HFF-Myc (cell line): ENCODE measurements at places on chromosomes 3 and 15.

DNA sequence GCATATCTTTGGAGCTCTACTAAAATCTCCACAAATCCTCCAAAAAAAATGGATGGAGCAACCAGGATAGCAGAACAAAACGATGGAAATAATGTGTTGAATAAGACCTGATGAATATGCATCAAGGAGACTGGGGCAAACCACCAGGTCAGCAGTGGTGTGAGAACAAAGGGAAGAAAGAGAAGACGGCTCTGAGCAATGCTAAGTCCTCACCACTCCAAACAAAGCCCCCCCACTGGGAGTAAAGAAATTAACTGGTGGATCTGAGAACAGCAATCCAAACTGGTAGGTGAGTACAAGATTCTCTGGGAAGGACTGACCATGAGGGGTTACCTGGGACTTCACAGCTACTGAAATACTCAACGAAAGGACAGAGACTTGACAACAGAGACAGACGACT is 977.3 kb downstream of the TBL1XR1 start:
- no peak for DNase-seq

DNA sequence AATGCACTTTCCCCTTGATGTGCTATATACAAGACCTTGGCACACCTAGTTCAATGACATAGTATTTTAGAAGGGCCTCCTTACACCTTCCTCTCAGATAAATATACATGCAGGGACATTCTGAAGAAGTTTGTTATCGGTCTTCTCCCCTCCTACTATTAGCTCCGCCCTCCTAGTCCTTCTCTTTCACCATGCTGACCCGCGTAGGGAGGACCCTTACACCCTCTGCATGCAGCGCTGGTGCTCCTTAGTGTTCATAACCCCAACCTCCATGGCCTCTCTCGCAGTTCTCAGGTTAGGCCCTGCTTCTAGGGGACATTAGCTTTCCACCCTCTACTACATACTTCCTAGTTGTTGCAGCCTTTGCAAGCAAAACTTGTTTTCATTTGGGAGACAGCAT is 146.4 kb downstream of the PGPEP1L start:
- DNase-seq = no peak

GRCh38 chr3:3089017-3089416 is 21.2 kb downstream of the IL5RA start:
- no peak for DNase-seq

DNA sequence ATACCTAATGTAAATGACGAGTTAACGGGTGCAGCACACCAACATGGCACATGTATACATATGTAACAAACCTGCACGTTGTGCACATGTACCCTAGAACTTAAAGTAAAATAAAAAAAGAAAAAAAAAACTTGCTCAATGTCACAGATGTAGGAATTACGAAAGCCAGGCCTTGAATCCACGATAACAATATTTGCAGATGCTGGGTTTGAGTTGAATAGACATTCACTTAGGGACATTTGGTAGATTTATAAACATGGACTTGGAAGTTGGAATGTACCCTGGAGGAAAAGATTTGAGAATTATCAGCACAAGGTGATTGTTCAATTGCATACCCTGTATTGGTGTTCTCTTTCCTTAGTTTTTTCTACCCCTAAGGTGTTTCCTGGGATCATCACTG is 260.2 kb upstream of the PEX5L start:
- DNase-seq = no peak

DNA sequence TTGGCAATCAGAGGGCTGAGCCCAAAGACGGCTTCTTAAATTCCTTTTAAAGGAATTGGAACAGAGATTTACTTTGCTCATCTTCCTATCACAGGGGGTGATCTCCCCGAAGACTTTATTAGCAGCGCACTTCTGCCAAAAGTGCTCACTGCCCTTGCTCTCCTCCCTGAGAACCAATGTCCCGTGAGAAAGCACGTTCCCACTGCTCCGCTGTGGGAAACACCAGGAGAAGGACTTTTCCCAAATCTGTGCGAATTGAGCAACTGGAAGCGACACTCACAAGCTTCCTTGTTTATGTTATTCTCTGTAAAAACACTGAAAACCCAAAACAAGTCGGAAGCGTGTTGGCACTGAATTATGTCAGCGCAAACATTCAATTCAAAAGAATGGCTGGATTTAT is 670.8 kb upstream of the NR2F2 start:
- DNase-seq = no peak

GRCh38 chr3:193211173-193211572 is 29.8 kb upstream of the PLAAT1 start:
- no peak for DNase-seq

DNA sequence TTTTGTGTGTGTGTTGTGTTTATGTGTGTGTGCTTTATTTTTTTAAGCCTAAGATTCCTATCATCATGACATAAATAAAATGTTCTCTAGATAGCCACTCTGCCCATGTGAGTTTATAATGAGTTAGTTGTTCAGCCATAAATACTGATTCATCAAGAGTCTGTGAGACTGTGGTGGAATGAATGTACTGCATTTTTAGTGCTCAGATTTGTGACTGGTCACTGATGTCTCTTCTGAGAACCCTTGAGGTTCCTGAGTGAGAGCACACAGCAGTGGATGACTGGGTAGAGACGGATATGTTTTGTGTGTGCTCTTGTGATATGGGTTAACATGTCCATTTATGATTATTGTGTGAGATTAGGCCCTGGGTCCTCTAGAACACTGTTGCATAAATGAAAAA is 51.2 kb downstream of the SETD5 start:
- no peak for DNase-seq

DNA sequence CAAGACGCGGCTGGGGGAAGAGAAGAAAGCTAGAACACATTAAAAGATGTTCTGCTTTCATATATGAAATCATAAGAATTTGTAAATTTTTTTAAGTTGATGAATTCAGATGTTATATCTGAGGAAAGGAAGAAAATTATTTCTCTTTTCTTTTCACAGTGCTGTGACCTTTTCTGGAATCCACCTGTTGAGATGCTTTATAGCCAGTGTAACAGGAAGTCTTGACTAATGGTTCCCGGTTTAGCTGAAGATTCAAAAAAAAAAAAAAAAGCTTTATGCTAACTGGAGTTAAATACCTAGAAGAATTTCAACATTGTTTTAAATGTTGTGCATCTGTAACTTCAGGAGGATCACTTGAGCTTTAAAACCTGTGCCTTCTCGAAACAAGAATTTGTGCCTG is 9.9 kb downstream of the GTPBP8 start:
- DNase-seq = no peak

DNA sequence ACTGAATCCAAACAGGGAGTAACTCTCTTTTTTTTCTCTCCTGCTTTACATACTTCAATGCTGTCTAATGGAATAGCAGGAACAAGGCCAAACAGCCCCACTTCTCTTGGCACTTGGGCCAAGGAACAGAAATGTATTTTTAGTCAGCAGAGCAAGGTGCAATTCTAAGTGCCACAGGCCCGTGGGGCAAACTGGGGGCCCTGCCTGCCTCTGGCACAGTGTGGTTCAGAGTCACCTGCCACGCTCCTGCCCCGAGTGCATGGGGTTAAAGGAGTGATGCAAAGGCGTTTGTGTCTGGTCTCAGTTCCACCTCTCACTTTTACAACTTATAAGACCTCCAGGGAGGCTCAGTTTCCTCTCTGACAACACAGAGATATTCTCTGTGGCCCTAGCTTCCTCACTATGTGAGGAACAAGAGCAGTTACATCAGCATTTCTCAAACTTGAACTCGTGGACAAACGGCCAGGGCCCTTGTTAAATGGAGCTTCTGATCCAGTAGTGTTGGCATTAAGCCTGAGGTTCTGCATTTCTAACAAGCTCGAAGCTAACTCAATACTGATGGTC is 51.3 kb downstream of the LRIG1 start:
- DNase-seq = no peak

- no peak for DNase-seq
Measured at GRCh38 chr3:172915911-172916514, 165.5 kb downstream of the ECT2 start.

DNA sequence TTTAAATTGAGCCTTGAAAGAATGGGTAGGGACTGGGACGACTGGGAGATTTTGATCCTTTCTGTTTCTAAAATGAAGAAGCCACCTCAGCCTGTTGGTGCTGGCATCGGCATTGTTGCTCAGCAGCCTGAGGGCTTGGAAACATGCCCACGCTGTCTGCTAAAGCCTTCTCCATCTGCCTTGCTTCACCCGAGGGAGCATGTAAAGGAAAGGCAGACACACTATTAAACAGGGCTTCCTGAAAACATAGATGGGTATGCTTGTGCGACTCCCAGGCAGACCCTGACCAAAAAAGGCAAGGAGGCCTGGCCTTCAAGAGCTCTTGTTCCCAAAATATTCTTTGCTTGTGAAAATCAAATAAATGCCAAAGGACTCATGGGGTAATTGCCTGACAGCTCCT is 84.2 kb upstream of the SLC4A7 start:
- peak; percentile 50 for DNase-seq

DNA sequence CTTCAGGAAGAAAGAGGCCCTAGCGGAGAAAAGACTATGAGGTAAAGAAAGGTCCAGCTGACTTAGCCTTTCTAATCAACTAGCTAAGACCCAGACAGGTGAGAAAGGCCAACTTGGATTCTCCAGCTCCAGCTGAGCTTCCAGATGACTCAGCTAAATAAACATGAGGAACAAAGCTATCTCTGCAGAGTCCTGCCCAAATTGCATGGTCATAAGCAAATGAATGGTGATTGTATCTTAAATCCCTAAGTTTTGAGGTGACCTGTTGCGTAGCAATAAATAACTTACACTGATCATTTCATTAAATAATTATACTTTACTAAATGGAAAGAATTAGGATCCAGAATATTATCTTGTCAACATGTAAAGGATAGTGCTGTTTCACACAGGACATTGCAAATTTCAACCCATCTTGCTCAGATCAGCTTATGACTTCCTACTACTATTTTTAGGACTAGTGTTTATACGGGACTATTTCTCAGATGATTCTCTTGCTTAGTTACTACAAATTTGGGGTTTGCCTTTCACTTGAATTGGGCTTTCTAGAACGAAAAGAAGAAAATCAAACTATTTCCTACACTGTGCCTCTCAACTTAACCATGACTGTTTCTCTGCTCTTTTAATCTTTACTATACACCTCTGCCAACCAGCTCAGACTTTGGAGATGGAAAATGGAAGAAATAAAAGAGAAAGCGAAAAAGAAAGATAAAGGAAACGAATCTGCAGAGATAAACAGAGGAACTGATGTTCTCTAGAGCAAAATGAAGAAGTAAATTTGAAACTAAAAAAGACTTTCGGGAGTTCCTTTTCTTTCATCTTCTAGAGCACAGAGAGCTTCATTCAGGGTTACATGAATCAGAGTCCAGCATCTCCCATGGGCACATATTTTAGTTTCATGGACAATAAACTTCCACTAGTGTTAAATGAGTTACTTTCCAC is 6.6 kb upstream of the ADGRG7 start:
- no peak for DNase-seq

- DNase-seq = no peak
Measured at GRCh38 chr15:58999694-59000093, 12.2 kb downstream of the RNF111 start.

DNA sequence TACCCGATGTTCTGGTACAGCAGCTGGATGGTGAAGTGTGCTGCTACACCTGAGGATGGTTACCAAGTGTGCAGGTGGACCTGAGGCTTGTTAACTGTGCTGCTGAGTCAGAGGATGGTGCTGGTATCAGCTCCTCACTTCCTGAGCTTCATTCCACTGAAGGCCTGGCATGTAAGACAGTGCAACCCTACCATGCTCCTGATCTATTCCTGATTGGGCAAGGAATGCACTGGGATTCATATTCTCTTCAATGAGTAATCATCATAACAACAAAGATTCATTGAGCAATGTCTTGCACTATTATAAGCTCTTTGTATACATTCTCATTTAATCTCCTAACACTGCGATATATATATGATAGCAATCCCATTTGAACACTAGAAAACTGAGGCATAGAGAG is 62.9 kb upstream of the THSD4 start:
- no peak for DNase-seq

- no peak for DNase-seq
Measured at GRCh38 chr3:196111939-196112386, 30.1 kb upstream of the TFRC start.

GRCh38 chr3:133490468-133491351 is 82.8 kb upstream of the CDV3 start:
- DNase-seq = no peak

- DNase-seq = no peak
Measured at GRCh38 chr3:45119376-45119775, 26.8 kb downstream of the CDCP1 start.

- no peak for DNase-seq
Measured at GRCh38 chr3:121696186-121696585, 35.5 kb upstream of the HCLS1 start.

DNA sequence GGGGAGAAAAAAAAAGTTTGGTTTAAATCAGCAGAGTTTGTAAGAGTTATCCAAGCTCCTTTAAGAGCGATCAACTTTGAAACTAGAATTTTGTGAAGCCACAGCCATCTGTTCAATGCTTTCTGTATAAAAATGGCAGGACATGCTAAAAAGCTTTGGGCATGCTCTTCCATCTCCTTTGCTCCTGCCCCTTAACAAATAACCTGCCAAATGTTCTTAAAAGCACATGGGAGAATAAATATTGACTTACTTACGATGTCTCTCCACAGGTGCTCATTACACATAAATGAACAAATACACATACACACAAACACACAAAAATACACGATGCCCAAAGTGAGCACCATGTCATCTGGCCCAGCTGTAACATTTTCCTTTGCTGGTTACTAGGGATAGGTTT is 211.8 kb upstream of the DPH6 start:
- no peak for DNase-seq

- DNase-seq = no peak
Measured at GRCh38 chr3:161386991-161387770, 15.9 kb upstream of the SPTSSB start.

GRCh38 chr15:95262866-95263564 is 1031.7 kb downstream of the MCTP2 start:
- DNase-seq = no peak

DNA sequence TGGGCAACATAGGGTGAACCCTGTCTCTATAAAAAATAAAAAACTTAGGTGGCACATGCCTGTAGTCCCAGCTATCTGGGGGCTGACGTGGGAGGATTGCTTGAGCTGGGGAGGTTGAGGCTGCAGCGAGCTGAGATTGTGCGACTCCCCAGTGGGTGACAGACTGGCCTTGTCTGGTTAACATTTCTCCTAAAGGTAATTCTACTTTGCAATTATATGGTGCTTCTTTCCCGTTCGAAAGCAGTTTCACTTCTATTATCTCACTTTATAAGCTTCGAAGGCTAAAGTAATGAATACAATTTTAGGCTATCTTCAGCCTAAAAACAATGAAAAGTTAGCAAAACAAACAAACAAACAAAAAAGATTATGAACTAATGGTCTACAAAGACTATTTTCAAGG is 35.3 kb downstream of the COMMD2 start:
- no peak for DNase-seq

GRCh38 chr3:22859618-22860017 is 343.5 kb upstream of the UBE2E2 start:
- DNase-seq = no peak

GRCh38 chr15:72774696-72775383 is 8.7 kb downstream of the ADPGK start:
- DNase-seq = no peak

GRCh38 chr3:38003817-38004414 is 13.3 kb downstream of the VILL start:
- DNase-seq = no peak

GRCh38 chr3:98233468-98233867 is 30.6 kb upstream of the OR5H6 start:
- no peak for DNase-seq
